ENCODE measurements at places on chromosomes 7 and 10.
A peak's percentile ranks its signal among the peaks of the same experiment; 100 is the strongest.

DNA sequence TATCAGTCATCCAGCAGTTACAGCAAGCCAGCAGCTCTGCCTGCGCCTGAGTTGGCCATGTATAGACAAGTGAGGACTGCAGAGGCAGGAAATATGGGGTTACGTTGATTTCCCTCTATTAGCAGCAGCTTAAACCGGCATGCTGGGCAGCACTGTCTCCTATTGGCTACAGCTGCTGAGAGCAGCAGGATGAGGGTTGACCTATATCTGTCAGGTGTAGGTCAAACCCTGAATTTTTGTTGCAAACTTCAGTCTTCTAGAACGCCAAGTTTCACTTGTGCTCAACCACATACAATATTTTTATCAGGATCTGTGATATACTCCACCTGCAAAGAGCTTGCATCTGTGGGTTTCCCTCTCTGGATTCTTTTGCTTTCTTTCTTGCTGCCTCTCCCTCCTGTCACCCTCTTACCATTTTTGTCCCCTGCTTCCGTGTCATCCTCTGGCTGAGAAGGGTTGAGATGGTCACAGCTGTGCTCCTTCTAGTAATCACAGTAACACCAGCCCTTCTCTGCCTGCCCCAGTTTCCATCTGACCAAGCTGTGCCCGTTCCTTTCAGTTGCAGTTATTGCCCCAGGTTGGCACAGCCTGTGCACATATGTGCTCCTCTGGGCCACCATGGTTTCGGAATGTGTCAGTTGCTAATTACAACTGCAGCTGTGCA lies 23.8 kb upstream of the GLCCI1 start:
- DNase-seq, result no peak

GRCh38 chr10:90859321-90859751 lies 1.5 kb upstream of the HTR7 start:
- no peak for DNase-seq

- no peak for DNase-seq
These were observed 232.7 kb downstream of the PHF14 start for GRCh38 chr7:11206177-11206899.

- no peak for DNase-seq
These were observed 12.5 kb downstream of the STAG3 start for GRCh38 chr7:100190048-100190711.

- DNase-seq, result no peak
These were observed 56.7 kb downstream of the VSTM4 start for GRCh38 chr10:49058463-49059255.

DNA sequence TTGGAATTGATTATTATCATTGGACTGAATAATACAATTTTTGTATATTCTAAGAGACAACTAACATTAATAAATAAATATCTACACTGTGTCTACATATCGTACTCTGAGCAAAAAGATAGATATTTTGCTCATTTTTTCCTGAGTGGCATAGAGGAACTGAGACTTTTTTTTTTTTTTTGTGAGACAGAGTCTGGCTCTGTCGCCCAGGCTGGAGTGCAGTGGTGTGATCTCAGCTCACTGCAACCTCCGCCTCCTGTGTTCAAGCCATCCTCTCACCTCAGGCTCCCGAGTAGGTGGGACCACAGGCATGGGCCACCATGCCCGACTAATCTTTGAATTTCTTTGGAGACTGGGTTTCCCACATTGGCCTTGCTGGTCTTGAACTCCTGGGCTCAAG lies 14.0 kb downstream of the KMT2E start:
- DNase-seq, result no peak

DNA sequence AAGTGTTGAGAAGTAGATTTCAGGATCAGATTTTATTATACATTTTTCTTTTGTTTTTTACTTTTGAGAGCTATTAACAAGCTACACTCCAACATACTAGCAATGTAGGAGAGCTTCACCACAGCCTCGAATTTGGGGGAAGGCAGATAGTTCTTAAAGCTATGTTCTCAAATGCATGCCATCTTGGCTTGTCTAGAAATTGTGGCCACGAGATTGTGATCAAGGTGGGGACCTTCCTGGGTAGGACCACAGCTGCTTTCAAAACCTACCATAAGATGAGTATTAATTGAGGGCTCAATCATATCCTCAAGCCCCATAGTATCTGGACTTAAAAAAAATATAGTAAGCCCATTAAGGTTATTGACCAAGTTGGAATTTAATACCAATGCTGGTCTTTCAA lies 27.9 kb upstream of the JAZF1 start:
- DNase-seq, result no peak

DNA sequence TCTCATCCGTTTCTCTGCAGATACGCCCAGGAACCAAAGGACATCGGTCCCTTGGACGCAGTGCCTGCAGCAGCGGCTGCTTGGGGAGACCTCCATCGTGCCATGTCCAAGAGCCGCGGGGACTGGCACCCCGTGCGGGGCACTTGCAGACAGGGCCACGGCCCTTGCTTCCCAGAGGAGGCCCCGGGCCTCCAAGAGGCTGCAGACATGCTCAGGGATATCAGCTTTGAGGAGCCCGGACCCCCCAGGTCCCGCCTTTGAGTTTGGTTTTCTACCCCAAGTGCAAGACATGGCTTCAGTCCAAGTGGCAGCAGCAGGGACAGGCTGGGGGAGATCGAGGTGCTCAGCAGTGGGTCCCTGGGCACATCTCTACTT lies 279.6 kb downstream of the ELFN1 start:
- no peak for DNase-seq

- DNase-seq, result no peak
These were observed 515 bp downstream of the TBX20 start for GRCh38 chr7:35253460-35253709.

DNA sequence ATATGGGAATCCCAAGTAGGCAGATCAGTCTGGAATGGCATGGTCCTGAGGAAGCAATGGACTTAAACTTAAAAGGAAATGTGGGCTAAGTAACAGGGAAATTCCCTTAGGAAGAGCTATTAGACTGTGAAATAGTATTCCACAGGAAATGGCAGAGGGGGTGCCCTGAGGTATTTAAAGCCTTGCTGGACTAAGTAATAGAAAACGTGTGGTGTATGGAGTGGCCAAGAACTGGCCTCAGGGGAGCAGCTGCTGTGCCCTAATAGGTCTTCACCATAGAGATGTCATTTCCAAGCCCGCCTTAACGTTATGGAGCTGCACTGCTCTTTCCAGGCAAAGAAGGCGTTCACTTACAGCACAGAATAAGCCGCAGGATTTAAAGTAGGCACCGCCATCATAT lies 365.2 kb upstream of the ZMIZ1 start:
- no peak for DNase-seq

DNA sequence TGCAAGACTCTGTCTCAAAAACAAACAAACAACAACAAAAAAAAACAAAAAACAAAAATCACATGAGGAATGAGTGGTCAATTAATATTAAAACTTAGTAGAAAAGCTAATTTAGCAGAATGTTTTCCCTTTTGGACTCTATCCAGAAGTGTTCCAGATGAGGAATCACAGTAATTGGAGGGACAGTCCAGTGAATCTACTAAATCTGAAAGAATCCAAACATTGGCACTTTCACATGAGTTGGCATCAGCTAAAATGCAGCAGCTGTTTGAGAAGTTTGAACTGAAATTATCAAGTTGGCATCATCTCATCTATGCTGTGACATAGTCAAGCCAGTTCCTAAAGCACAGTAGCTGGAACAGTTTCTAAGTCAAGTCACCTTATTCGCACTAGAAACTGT lies 367.8 kb downstream of the PPP1R3A start:
- no peak for DNase-seq

DNA sequence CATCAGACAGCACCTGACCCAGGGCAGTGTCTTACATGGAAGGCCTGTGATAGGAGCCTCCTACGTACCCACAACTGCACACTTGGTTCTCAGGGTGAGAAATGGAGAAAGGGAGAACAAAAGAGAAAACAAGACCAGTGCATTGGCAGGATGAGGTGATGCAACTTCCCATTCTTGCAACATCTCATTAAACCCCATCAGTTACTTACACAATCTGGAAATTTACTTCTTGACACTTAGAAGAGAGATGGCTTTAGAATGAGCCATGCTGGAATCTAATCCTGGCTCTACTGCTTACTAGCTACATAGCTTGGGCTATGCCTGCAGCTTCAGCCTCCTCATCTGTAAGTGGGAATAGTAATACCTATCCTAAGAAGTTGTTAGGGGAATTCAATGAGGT lies 391.7 kb downstream of the KCNMA1 start:
- no peak for DNase-seq

DNA sequence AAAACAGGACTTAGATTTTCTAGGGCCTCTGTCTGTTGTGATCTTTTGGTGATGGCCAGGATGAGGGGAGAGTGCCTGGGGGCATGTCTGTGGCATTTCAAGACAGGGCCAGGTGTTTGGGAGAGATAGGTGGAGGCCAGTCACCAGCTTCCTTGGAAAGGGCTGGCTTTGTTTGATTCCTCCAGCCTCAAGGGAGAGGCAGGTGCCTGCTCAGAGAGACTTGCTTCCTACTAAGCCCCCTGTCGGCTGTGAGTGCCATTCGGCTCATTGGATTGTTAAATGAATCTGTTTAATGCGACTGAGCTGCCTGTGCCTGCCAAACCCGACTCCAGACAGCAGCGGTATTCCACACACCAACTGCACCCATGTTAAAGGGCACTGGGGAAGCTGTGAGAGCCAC lies 304.1 kb upstream of the COBL start:
- no peak for DNase-seq

GRCh38 chr7:79340212-79340611 lies 113.3 kb downstream of the MAGI2 start:
- no peak for DNase-seq

DNA sequence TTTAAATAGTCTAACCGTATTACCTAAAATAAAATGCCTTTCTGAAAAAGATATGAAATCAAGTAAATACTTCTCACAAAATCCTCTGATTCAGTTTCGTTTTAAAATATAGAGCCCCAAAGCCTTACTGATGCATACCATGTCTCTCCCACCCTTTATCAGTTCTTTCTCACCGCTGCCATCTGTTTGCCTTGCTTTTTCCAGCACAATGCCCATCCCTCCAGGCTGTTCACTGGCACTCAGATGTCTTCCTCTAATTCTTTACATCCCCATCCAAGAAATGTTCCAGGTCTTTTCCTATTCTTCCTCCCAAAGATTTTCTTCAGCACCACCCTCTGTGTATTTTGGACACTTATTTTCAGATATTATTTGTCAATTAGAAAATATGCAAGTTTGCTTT lies 116.5 kb upstream of the LRRN3 start:
- DNase-seq, result no peak

DNA sequence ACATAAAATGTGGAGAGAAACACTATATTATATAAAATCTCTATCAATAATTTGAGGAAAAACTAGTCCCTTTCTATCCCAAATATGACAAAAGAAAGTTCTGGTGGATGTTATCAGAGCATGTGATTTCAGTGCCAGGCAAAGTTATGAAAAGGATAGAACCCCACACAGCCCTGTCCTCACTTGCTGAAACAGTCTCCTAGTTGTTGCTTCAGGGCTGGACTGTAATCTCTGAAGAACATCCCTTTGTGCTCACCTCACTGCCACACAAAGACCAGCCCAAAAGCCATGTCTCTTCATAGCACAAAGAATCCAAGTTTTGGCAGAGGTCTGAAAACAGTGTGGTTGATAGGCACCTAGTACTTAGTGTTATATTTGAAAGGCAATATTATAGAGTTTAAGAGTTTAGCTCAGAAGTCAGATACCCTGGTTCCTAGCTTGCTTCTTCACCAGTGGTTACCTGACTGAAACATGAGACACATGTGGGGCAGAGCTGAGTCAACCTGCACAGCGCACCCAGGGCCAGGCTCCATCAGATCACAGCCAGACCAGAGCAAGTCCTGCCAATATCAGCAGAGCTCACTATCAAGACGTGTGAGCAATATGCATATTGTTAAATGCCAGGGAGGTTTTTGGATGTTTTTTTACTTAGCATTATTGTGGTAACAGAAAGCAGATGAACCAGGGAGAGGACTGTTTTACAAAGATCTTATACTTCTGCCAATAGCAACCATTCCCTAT lies 25.0 kb downstream of the CYP3A7 start:
- no peak for DNase-seq

DNA sequence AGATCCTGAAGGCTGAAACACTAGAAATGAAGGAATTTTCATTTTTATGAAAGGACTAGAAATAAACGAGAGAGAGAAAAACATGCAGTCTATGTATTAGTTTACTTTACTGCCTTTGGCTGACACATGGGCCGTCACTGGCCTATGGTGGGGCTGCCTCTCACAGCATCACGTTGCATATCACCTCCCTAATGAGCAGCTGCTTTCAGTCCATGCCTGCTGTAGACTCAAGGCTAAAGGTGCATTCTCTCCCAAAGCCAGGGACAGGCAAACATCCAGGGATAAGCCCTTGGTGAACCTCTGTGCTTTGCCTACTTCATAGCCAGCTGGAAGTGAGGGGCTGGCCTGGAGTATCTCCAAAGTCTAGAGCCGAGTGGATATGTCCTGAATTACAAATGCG lies 359.4 kb downstream of the GPAM start:
- no peak for DNase-seq

DNA sequence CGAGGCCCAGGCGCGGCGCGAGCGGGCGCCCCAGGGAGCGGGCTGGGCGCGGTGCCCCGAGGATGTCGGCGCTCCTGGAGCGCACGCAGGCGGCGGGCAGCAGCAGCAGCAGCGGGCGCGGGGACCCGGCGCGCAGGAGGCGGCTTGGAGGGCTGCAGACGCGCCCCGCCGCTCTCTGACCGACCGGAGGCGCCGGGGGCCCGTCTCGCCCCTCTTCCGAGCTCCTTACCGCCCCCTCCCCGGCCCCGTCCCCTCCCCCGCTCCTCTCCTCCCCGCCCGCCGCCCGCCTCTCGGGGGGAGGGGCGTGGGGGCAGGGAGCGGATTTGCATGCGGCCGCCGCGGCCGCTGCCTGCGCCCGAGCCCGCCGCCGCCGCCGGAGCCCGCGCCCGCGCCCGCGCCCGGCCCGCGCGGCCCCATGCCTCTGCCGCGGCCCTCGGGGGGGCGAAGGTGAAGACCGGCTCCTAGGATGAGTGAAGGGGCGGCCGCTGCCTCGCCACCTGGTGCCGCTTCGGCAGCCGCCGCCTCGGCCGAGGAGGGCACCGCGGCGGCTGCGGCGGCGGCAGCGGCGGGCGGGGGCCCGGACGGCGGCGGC lies at the start of gene NRG3:
NRG3 (plus strand) TSS at position 320 of the 592 bp plus-strand sequence.
- no peak for DNase-seq

- no peak for DNase-seq
These were observed 615.1 kb downstream of the SDK1 start for GRCh38 chr7:3916146-3916545.

- DNase-seq, result no peak
These were observed 59.5 kb upstream of the LAMB1 start for GRCh38 chr7:108062250-108063014.

DNA sequence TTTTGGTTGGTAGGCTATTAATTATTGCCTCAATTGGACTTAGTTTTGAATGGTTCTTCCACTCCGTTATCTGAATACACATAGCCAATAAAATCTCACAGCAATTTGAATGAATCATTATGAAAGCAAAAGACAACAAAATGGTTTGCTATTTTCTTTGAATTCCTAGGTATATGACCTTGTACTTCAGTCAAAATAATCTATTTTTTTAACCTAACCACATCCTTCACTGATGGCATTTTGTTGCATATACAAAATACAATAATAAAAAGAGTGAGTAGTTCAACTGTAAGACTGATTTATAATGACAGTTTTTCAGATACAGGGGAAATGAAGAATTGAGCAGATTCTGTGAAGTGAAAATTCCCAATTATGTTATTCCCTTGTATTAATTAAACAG lies 433.1 kb downstream of the HTR7 start:
- no peak for DNase-seq

GRCh38 chr7:140214075-140214684 lies 37.4 kb upstream of the KDM7A start:
- peak; percentile 43 for DNase-seq

All from tibial artery (tissue), 4 donors.